Peyer's patch (tissue), 4 donors: ENCODE measurements at places on chromosomes 7 and 10. TPM values are rescaled to one million over a fixed set of nuclear protein-coding genes. Genes with fewer than 3 reads are reported as not detected.

Gene EN2
- total RNA-seq, result not detected

- DNase-seq, result no peak
These were observed 79.6 kb downstream of the SVIL start for GRCh38 chr10:29555091-29555745.

DNA sequence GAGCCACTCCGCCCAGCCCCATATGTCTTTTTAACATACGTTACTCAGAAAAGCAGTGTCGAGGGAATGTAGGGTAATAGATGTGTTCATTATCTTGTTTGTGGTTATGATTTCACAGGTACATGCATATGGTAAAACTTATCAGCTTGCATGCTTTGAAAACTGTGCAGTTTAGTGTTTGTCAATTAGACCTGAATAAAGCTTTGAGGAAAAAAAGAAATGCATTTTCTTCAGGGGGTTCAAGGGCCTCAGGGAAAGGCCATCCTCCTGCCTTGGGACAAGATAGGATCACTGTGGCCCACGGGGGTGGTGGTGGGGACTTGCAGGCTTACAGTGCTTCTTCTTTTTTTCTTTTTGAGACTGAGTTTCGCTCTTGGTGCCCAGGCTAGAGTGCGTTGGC is 16.0 kb upstream of the C10orf95 start:
- no peak for DNase-seq

GRCh38 chr7:37352974-37353948 is 95.4 kb downstream of the ELMO1 start:
- DNase-seq, result peak; percentile 79

DNA sequence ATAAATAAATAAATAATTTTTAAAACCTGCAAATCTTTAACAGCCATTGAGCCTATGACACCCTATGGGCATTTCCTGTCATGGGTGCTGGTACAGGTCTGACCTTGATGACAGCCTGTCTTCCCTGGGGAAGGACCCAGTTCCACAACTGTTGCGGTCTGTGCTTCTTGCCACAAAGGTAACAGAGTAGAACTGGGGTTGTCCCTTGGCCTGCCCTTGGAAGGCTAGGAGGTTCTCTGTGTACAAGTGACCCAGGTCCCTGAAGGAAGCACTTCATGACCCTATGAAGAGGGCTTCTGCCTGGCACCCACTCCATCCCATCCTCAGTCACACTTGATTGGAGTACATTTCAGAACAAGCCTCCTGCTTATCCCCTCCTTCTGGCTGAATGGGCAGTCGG is 66.9 kb downstream of the OGDH start:
- DNase-seq, result no peak

DNA sequence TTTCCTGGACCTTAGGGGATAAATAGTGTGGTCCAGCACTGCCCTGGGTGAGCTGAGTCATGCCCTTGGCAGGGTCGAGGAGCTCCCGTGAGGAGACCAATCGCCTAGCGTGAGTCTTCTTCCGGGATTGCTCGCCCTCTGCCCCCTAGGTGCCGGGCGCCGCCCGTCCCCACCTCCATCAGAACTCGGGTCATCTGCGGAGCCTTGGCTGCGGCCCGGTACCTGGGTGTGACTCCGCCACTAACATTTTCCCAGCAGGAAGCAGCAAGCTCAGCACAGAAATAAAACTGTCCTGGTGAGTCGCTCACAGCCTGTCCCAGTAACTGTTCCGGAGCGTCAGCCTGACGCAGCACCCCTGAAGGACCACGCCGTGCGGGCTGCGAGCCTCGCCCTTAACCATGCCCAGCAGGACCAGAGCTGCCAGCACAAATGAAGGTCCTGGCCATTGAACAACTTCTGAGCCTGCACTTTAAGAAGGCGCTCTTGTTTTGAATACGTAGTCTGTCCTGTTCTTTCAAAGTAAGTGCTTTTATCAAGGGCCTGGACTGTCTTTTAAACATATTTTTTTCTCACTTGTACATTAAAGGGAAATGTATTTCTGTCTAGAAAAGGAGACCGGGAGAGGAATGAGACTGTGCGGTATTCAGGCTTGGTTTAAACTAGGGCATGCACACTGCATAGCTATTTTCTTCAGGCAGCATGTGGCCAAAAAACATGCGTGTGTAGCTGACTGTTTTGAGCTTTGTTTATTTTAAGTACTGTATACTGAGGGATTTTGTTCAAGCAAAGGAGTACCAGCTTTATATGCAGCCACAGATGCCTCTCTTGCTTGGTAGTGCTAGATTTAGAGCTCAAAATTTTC is 136.7 kb downstream of the HECW1 start:
- DNase-seq, result peak; percentile 77
